ENCODE measurements at places on chromosomes 2 and 18. TPM values are rescaled to one million over a fixed set of nuclear protein-coding genes. Genes with fewer than 3 reads are reported as not detected.

- no peak for DNase-seq
Observed at GRCh38 chr2:166239548-166239947, 111.7 kb upstream of the SCN1A start.

- DNase-seq: no peak
Observed at GRCh38 chr2:136117391-136117841, 533 bp downstream of the CXCR4 start.

TMSB10 gene
- 607 TPM for total RNA-seq

ACMSD gene
- total RNA-seq: not detected

DNA sequence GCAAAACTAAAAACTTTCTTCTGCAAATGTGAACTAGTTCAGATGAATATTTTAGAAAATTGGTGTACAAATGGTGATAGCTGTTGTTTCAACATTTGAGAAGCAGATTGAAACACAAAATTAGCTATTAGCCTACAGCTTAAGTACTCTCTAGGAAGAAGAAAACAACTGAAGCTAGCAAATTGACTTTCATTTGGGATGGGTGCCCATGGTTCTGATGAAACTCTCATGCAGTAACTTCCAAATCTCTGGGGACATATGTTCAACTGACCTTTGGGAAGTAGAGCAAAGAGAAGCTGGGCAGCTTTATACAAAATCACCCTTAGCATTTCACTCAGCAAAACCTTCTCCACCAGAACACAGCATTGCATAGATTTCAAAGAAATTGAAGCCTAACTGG lies 119.0 kb downstream of the GALNT13 start:
- no peak for DNase-seq

DNA sequence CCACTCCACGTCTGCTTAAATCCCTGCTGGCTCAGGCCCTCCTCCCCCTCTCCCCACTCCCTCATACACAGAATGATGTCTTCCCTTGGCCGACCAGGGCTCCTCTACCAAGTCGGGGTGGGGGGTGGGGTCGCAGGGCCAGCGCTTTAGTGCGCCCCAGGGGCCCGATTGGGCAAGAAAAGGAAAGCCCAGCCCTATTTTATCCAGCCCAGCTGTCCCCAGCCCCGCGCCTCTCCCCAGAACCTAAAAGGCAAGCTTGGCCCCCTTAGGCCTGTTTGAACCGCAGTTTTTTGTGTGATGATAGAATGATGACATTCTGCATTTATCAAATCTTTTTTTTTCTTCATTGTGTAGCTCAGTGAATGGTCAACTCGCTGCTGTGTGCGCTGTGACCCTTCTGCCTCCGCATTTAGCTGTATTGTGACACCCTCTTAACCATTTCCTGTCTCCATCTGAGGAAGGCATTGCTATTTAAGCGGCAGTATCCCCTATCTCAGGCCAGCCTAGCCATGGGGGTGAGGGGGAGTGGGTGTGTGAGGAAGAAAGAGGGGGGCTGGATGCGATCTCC lies 231.4 kb downstream of the HAUS1 start:
- no peak for DNase-seq

PARD3B gene
- 2.7 TPM for total RNA-seq

DNA sequence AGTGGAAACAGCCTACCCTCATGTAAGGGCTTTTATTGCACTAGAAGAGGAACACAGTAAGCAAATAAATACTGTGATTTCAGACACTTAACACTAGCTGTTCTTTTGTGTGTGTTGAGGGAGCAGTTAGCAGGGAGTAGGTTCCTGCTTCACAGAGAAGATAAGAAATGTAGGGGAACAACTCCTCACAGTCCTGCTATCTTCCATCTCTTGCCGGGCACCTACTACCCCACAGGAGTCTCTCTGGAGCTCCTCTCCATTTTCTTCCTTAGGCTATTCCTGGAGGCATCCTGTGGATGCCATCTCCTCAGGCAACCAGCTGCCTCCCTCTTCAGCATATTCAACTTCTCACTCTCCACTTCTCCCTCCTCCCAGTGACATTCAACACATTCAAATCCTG lies 145.0 kb downstream of the SRBD1 start:
- DNase-seq: no peak

SPR gene
- 0.54 TPM for total RNA-seq

DNA sequence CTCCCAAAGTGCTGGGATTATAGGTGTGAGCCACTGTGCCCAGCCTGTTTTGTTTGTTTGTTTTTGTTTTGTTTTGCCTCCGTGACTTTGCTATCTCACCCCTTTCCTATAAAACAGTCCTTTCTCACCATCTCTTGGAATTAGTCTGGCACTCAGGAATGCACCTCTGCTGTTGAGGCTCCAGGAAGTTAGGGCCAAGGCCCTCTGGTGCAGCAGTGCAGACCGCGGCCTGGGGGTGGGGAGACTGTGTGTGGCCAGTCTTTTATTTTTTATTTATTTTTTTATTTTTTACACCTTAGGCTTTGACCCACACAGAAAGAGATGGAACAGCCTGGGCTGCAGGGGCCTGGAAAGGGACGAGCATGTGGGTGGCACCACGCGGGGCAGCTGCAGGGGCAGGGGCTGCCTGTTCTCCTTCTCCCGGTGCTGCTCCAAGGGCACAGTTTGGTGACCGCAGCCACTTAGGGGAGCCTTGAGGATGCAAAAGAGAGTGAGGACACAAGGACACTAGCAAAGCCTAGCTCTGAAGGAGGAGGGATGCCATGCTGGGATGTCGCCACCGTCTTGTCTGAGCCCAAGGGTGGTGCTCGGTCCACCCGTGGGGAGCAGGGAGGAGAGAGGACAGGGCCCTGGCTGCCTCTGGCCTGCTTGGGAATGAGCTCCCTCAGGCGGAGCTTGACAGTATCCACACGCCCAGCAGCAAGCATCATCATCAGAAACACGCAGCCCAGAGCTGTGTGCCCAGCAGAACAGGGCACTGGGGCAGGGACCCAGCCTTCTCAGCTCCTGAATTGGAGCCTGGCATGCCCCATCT lies 19.4 kb upstream of the ALPI start:
- no peak for DNase-seq

- no peak for DNase-seq
Observed at GRCh38 chr2:141021611-141022010, 1109.2 kb downstream of the LRP1B start.

DNA sequence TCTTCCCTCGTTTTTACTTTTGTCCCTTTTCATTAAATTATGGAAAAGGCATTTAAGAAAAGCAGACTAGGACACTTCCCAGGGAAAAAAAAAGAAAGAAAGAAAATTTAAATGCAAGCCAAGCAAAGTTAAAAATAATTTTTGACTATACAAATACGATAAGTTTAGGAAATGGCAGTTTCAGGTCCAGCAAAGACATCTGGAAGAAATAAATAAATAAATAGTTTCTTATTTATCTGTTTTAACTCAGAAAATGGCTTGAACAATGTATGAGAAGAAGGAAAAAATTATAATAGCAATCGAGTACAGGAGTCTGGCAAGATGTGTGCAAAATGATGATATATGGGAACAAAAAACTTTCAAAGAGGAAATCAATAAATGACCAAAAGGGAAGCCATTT lies 114.6 kb upstream of the NCKAP5 start:
- DNase-seq: no peak

CCL20 gene
- total RNA-seq: not detected

Measured in hematopoietic multipotent progenitor cell (in vitro differentiated cells).